ENCODE measurements at places on chromosomes 1 and 21.
A peak's percentile ranks its signal among the peaks of the same experiment; 100 is the strongest.

- DNase-seq, result no peak
Measured at GRCh38 chr1:88519156-88519555, 164.9 kb upstream of the PKN2 start.

DNA sequence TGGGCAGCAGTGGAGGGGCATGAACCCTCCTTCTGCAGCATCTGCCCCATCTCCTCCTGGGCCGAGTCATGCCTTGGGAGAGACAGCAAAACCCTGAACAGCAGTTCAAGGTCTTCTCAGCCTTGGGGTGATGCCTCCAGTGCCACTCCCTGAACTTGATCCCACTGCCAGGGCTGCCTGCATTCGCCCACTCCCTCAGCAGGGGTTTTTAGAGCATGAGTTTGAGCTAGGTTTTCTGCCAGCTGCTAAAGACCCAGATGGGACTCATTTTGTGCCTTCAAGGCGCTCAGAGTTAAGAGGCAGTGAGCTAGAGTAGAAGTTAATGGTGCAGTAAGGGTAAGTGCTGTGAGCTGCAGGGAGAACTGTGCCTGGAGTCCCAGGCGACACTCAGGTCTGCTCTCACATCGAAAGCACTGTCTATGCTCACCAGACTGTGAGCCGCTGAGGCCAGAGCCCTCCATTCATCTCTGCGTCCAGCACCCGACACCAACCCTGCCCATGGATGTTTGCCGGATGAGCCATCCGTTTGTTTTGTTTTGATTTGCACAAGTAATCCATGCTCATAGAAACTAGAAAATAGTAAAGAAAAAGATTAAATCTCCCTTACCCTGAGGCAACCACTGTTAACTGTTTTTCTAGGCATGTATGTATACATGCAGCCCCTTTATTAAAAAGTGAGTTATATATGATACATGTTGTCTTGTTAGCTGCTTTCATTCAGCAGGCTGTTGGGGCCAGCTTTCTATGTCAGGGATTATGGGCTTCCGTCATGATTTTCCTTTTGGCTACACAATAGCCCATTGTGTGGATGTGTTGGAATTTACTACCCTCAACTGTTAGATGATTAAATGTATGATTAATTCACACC, 67.8 kb downstream of the VPS26C start:
- peak; percentile 31 for DNase-seq

DNA sequence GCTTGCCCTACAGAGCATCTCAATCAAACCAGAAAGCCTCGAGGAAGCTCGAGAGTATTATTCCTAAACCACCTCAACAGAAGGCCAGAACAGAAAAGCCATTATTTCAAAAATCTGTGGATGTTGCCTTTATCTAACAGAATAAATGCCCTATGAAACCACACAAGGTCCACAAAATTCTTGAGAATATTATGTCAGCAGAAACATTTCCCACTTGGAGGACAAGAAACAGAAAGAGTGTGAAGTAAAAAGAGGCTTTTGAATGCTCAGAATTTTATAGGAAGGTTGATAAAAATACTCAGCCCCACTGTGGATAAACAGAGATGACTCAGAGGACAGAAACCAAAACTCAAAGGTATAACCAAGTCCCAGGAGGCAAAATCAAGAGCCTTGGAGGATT, 146.4 kb upstream of the LRRC7 start:
- no peak for DNase-seq

- DNase-seq, result no peak
Measured at GRCh38 chr1:54846301-54846700, 40.7 kb downstream of the DHCR24 start.

- no peak for DNase-seq
Measured at GRCh38 chr1:54608566-54609230, 14.6 kb downstream of the FAM151A start.

DNA sequence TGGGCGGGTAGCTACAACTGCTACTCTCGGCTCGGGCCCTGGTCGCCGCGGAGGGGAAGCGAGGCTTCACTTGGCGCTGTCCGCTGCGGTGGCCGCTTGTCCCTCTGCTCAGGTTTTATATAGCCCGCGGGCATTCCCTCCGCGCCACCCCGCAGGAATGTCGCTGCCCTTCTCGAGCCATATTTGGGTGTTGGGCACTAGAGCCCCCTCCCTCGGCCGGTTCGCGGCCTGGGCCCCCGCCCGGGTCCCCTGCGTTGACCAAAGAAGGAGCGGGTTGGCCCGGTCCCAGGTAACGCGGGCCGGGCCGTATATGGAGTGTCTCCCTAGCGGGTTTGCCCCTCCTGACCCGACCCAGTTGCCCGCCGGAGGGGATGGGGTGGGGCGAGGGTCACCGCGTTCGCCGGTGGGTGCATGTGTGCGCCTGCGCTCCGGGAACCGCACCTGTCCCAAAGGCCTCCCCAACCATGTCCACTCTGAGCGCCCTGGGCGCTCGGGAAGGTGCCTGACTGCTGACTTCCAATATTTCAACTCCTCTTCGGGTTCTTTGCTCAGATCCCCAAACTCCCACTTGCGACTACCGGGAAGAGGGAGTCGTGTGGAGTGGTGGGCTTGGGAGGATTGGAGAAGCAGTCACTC, at the start of gene ACTA1:
Gene ACTA1, minus strand, starts transcription at position 90 of the 636 bp plus-strand sequence. CDS start 979 bp downstream, outside the sequence.
- no peak for DNase-seq

DNA sequence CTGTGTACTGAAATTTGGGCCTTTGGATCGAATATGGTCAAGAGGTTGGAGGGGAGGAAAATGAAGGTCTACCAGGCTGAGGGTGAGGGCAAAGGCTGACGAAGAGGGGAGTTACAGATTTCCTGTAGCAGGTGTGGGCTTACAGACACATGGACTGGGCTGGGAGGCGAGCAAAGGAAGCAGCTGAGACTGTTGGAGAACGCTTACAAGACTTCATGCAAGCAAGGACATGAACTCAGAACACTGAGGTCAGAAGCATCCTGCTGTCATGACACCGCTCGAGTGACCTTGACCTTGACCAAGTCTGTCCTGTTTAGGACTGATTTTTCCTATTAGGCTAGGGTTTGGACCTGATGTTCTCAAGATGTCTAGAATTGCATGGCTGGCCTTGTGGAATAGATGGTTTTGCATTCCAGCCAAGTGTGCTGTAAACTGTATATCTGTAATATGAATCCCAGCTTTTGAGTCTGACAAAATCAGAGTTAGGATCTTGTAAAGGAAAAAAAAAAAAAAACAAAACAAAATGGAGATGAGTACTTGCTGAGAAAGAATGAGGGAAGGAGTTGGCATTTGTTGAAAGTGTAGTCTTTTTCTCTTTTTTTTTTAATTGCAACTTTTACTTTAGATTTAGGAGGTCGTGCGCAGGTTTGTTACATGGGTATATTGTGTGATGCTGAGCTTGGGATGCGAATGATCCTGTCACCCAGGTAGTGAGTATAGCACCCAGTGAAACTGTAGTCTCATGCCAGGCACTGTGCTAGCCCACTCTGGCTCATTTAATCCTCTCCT, 5.8 kb downstream of the ELF3 start:
- peak; percentile 68 for DNase-seq

GRCh38 chr1:178768423-178768822, 43.4 kb downstream of the RALGPS2 start:
- no peak for DNase-seq

- DNase-seq, result peak; percentile 41
Measured at GRCh38 chr1:204728456-204728855, 42.9 kb upstream of the LRRN2 start.

DNA sequence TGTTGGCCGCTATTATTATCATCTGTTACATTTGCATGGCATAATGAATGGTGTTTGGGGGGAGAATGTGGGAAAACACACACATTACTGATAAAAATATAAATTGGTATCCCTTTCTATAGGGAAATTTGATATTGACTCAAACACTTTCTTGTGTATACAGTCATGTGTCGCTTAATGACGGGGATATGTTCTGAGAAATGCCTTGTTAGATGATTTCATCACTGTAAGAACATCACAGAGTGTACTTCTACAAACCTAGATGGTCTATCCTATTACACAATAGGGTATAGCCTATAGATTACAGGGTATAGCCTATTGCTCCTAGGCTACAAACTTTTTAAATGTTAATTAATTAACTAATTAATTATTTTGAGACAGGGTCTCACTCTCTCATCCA, 67.2 kb upstream of the B3GALNT2 start:
- no peak for DNase-seq

- no peak for DNase-seq
Measured at GRCh38 chr1:221381910-221382623, 359.8 kb downstream of the DUSP10 start.

GRCh38 chr1:40204856-40205255, 42.9 kb upstream of the TMCO2 start:
- DNase-seq, result no peak

GRCh38 chr21:31459457-31459856, 115.4 kb upstream of the TIAM1 start:
- no peak for DNase-seq

GRCh38 chr1:96016219-96016618, 705.4 kb upstream of the PTBP2 start:
- DNase-seq, result no peak

Data from small intestine (tissue), 16 donors.